ENCODE measurements at places on chromosomes 5 and 9.

GRCh38 chr9:135046739-135047350 is 40.6 kb upstream of the OLFM1 start:
- DNase-seq = no peak

- DNase-seq = no peak
Observed at GRCh38 chr5:43572357-43572756, 15.5 kb upstream of the PAIP1 start.

DNA sequence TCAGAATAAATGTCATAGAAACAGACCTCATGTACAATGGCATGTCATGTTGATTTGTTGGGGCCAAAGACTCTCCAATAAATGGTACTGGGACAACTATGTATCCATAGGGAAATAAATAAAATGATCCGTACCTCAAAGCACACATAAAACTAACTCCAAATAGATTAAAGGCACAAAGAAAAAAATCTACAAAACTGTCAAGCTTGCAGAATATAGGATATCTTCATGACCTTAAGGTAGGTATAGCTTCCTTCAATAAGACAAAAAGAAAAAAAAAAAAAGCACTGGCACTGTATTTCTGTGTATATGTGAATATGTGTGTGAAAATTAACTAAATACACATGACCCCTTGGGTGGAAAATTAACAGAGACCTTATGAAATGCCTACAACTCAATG is 101.9 kb downstream of the DIRAS2 start:
- DNase-seq = no peak

DNA sequence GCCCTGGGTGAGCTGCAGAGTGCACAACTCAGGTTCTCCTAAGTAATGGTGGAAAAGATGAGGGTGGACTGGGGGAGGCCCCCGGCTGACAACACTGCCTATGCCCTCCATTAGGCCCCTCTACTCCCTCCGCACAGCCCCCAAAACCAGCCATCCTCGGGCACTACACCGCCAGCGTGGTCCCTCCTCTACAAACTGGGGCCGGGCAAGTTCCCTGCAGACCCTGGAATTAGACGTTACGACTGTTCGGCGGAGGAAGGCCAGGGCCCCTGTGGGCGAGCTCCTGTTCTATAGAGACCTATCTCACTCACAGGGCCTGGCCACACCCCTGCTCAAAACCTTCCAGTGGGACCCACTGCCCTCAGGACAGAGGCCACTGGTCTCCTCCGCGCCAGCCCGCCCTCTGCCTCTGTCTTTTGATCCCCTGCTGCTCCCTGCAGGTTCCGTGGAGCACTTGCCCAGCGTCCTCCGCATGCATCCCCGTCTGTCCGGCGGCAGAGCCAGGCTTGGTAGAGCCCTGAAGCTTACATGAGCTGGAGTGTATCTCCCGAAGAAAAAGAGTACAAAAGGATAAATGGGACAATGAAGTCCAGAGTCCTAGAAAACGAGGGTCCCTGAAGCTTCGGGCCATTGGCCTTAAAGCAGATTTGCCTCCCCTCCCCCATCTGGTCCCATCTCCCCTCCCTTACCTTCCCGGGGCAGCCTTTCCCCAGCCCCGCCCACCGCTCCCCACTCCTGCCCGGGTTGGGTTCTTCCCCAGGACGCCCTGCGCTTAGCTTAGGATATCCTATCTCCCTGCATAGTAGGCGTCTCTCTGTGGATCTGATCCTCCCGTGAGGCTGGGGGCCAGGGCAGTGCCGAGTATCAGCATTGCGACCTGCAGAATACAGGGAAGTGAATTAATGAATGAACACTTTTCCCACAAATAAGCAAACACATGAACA is 71.3 kb downstream of the HRH2 start:
- DNase-seq = no peak

- DNase-seq = no peak
Observed at GRCh38 chr5:56356836-56357160, 123.7 kb upstream of the ANKRD55 start.

GRCh38 chr5:14920121-14920520 is 48.5 kb upstream of the ANKH start:
- DNase-seq = no peak

DNA sequence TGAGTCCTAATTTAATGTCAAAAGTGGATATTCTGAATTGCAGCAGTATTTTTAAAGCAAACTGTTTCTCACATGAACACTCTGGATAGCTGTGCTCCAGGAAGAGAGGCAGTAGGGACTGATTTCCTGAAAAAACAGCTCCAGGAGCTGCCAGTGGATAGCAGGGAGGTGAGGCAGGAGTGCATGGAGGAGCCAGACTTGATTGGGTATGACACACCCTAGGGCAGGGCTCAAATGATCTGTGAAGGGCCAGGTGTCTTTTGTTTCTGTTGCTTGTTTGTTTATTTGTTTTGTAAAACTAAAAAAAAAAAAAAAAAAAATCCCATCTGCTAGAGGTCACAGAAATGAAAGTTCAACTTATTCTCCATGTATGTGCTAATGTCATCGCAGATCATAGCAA is 83.4 kb downstream of the ADRB2 start:
- no peak for DNase-seq

- DNase-seq = no peak
Observed at GRCh38 chr9:31519826-31520225, 864.6 kb upstream of the ACO1 start.

DNA sequence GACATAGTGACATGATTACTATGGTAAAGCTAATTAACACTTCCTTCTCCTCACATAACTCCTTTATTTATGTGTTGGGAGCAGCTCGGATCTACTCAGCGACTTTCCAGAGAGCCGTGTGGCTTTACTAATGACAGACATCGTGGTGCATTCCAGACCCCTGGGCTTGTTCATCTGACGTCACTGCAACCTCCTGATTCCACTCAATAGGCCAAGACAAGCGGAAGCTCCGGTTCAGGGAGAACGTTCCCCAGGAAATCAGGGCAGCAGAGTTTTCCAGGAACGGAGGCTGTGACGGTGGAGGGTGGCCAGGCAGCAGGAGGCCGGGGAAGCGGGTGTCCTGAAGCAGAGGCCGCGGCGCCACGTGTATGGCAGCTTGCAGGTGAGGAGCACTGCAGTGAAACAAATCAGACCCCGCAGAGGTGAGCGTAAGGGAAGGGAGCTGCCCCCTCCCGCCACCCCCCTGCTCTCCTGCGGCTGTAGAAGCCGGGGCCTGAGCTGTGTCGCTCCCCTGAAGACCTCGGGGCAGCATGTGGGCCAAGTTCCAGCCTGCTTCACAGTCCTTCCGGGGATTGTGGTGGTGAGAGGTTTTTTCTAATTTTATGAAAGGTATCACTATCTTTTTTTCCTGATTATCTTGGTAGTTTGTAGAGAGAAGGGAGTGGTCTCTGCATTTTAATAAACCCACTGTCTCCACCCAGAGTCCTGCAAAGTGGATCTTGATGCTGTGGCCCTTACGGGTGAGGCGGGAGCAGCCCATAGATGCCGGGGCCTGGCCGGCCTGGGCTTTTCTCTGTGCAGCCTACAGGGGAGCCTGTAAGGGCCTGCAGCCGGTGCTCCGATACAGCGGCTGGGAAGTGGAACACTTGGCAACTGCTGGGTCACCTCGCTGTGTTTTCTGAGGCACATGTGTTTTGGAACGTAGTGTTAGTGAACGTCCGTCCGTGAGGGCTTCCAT is 220.4 kb upstream of the IRX4 start:
- DNase-seq = no peak

DNA sequence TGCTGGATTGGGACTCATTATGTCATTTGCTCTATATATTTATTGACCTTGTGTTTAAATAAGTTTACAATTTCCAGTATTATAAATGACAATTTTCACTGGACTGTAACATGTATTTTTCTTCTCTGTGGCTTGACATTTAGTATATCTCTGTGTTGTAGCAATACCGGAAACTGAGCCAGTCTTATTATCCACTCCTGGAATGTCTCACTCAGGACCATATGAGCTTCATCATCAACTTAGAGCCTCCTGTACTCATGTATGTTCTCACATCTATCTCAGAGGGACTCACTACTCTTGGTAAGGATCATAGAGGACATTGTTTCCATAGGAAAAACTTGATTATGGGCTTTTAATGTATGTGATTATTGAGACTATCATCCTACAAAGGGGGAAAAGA is 66.5 kb upstream of the TLX3 start:
- DNase-seq = no peak

DNA sequence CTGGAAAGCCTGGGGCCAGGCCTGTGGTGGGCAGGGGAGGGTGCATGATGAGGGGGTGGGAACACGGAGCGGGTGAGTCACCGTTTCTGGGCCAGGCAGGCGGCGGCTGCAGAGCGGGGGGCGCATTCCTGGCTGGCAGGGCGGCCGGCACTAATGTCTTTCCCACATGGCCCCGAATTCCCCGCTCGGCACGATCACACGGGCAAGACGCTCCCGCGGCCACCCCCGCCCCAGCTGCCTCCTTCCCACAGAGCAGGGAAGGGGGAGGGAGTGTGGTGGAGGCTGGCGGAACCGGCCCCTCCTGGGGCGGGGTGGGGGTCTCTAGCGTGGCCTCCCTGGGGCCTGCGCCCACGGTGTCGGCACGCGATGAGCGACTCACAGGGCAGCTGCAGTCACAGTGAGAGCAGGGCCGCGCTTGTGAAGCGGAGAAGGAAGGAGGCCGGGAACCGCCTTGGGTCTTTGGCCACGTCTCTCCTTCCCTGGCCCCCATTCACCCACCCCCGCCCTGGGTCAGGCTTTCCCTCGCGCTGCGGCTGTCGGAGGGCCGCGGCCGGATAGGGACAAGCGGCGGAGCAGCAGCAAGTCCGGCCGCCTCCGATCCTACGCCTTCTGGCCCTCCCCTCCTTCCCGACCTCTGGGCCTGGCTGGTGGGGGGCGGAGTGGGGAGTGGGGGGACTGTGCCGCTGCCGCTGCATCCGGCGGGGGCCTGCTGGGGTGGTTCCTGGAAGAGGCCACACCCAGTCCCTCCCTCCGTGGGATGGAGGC is 48.9 kb downstream of the CXXC5 start:
- DNase-seq = peak; percentile 65

GRCh38 chr9:28320616-28321015 is 747.3 kb upstream of the C9orf72 start:
- no peak for DNase-seq

- no peak for DNase-seq
Observed at GRCh38 chr5:32628049-32628844, 42.9 kb downstream of the SUB1 start.

DNA sequence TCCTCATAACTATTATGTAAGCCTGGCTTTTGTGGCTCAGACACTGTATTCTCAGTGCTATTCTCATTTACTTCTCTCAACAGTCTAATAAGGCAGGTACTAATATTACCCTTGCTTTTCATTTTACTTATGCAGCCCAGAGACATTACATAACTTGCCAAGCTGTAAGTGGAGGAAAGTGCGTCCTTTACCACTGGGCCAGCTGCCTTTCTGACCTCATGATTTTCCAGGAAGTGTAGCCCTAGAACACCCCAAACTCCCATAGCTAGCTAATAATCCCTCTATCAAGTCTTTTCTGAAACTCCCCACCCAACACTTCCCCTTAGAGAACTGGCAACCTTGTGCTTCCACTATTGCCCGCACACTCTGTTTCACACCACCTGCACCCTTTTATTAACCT is 192.9 kb upstream of the HMHB1 start:
- no peak for DNase-seq

- DNase-seq = no peak
Observed at GRCh38 chr5:72121780-72122445, 14.6 kb downstream of the MAP1B start.

DNA sequence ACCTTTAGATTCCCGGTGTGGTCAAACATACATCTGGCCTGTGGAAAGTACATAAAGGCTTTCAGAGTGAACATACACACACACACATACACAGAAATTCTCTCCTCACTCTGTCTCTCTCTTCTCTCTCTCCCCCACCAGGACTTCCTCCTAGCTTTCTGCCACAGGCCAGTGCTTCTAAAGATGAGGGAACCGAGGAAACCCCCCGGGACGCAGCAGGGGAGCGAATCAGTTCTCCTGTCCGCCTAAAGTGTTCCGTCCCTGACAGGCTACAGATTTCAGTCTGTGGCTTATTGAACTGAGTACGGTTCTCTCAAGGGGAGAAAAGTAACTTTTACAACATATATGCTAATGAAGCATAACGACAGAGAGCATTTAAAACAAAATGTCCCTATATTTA is 75.8 kb downstream of the MED27 start:
- DNase-seq = no peak

DNA sequence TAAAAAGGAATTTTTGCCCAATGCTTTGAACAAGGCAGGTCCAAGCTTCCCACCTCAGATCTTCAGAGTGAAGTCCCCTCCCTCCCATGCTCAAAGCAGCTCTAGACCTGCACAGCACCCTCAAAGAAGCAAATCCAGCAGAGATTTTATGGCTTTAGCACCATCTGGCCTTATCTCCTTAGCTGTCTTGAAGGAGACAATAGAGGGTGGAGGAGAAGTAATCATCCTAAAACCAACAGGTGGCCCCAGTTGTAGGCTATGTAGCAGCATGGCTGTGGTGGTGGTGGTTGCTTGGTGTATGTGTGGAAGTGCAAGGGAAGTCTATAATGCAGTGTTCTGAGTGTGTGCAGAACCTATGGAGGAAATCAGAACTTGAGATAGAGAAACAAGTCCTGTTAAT is 140.1 kb downstream of the GRIA1 start:
- DNase-seq = no peak

DNA sequence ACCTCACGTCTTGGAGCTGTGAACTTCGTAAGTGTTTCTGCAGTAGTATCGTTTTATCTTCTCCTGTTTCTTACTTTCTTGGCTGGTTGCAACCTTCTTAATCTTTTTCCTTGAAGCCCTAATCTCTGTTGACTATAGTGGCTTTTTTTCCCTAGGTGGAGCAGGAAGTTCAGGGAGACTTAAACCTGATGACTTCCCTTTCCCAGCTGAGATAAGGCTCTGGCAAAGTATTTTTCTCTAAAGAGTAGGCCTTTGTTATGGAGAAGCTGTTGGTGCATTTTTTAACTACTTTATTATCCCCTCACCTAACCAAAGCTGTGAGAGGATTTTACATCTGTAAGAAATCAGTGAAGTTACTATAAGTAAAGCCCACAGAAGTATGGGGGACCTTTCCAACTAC is 723.1 kb upstream of the RIOK2 start:
- DNase-seq = no peak

GRCh38 chr5:181114284-181114843 is 16.6 kb downstream of the OR2V1 start:
- DNase-seq = no peak

- DNase-seq = no peak
Observed at GRCh38 chr5:161676103-161676502, 9.4 kb upstream of the GABRA6 start.

DNA sequence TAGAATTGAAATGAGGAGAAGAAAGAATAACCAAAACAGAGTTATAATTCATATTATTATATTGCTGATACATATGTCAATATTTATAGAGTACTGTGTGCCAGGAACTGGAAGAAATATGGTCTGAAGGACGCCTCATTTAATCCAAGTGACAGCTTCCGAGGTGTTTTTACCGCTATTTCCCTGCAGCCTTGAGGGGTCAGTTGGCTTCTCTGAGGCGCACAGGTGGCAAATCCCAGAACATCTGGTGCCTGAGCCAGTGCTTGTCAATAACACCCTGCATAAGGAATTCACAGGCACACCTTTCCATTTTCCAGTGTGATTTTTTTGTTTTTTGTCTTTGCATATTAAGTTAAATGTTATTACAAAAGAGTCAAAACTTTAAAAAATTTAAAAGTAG is 43.3 kb upstream of the CTSL start:
- no peak for DNase-seq

GRCh38 chr9:128553728-128554127 is 1.3 kb downstream of the SPTAN1 start:
- peak; percentile 63 for DNase-seq

- DNase-seq = no peak
Observed at GRCh38 chr9:121443981-121444380, 55.7 kb downstream of the GGTA1 start.

GRCh38 chr5:90866333-90866732 is 307.7 kb downstream of the ADGRV1 start:
- DNase-seq = no peak

GRCh38 chr9:135805422-135806022 is 101.8 kb downstream of the CAMSAP1 start:
- DNase-seq = no peak

Data from AG09319 (cell line).